Left lung (tissue), 14 donors: ENCODE measurements at places on chromosomes 4 and X. TPM values are rescaled to one million over a fixed set of nuclear protein-coding genes. Genes with fewer than 3 reads are reported as not detected.

- H3K27ac ChIP-seq: no peak overlapping the region
- H3K36me3 ChIP-seq: no peaks in the 10 kb centered on the region
- no peak for DNase-seq
- no peak overlapping the region for H3K4me3 ChIP-seq
- H3K4me1 ChIP-seq: no peaks in the 10 kb centered on the region
- no peaks in the 10 kb centered on the region for H3K27me3 ChIP-seq
Observed at GRCh38 chr4:101693842-101694398, 96.6 kb upstream of the BANK1 start.

DNA sequence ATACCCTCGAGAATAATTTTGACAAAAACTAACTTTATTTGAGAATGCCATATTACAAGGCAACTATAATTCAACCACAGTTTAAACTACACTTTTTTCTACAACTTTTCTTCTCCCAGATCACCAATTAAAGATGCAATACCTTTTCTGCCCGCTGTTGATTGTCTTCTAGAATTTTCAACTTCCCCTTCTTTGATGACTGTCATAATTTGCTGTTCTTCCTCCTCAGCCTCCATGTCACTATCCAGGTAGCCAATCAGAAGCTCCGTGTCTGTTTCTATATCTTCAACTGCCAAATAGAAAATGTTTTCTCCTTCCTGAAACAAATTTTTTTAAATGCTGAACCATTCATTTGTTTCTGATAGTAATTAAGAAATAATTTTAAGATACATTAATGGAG lies 101.5 kb downstream of the PRDM5 start:
- no peaks in the 10 kb centered on the region for H3K4me1 ChIP-seq
- no peak overlapping the region for H3K27ac ChIP-seq
- DNase-seq: no peak
- no peaks in the 10 kb centered on the region for H3K36me3 ChIP-seq
- no peak overlapping the region for H3K4me3 ChIP-seq

GRCh38 chrX:80285131-80285773 lies 135.0 kb upstream of the TENT5D start:
- no peaks in the 10 kb centered on the region for H3K27me3 ChIP-seq
- H3K4me3 ChIP-seq: no peak overlapping the region
- H3K27ac ChIP-seq: no peak overlapping the region
- peak; percentile 1 for DNase-seq
- no peaks in the 10 kb centered on the region for H3K36me3 ChIP-seq

- DNase-seq: peak; percentile 11
- no peaks in the 10 kb centered on the region for H3K4me1 ChIP-seq
- no peak overlapping the region for H3K27ac ChIP-seq
- no peaks in the 10 kb centered on the region for H3K27me3 ChIP-seq
Observed at GRCh38 chrX:28966331-28966730, 379.1 kb downstream of the IL1RAPL1 start.

DNA sequence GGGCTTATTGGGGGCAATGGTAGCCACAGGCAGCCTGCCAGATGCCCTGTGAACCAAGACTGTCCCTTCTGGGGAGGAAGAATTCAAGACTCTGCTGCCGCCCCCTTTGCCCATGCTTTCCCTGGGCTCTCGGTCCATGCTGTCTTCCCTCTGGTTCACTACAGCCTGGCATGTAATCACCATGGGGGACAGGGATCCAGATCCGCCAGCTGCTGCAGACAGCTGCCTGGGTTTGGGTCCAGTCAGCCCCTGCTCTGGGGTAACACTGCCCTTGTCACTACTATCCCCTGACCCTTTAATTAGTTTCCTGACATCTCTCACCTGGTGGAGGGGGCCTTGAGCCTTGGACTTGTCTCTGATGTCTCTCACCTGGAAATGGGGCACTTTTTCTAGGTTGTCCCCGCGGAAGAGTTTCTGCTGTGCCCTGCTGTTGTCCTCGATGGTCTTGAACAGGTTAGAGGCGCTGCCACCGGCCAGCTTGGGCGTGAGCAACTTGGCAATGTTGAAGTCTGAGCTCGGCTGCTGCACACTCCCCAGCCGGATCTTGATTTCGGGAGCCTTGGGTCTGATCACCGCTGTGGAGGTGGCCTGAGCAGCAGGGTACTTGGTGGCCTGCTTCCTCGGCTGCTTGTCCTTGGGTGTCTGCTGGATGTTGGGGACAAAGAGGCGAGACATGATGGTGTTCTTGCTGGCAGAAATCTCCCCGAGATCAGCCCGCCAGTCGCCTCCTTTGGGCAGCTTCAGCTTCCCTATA lies 6.4 kb downstream of the C4orf54 start:
- peak; percentile 52 for DNase-seq
- H3K36me3 ChIP-seq: no peaks in the 10 kb centered on the region

- H3K27ac ChIP-seq: no peak overlapping the region
- no peaks in the 10 kb centered on the region for H3K36me3 ChIP-seq
- H3K27me3 ChIP-seq: no peaks in the 10 kb centered on the region
- H3K4me3 ChIP-seq: no peak overlapping the region
Observed at GRCh38 chrX:1870421-1870820, 255.6 kb downstream of the ASMT start.

GRCh38 chr4:157425897-157426296 lies 205.4 kb downstream of the GRIA2 start:
- no peaks in the 10 kb centered on the region for H3K36me3 ChIP-seq
- no peak overlapping the region for H3K27ac ChIP-seq
- DNase-seq: no peak
- H3K4me3 ChIP-seq: no peak overlapping the region
- no peaks in the 10 kb centered on the region for H3K27me3 ChIP-seq

- no peak overlapping the region for H3K4me3 ChIP-seq
- H3K36me3 ChIP-seq: no peaks in the 10 kb centered on the region
- no peak overlapping the region for H3K27ac ChIP-seq
- H3K4me1 ChIP-seq: no peaks in the 10 kb centered on the region
- no peaks in the 10 kb centered on the region for H3K27me3 ChIP-seq
Observed at GRCh38 chr4:125464146-125464545, 149.4 kb downstream of the FAT4 start.

- H3K4me1 ChIP-seq: no peaks in the 10 kb centered on the region
- no peak for DNase-seq
- no peak overlapping the region for H3K27ac ChIP-seq
- no peaks in the 10 kb centered on the region for H3K36me3 ChIP-seq
Observed at GRCh38 chr4:3784454-3785291, 18.5 kb downstream of the ADRA2C start.

GRCh38 chrX:52270453-52271116 lies 85.9 kb downstream of the MAGED4 start:
- H3K4me1 ChIP-seq: no peaks in the 10 kb centered on the region
- H3K27me3 ChIP-seq: no peaks in the 10 kb centered on the region
- no peak overlapping the region for H3K4me3 ChIP-seq
- H3K27ac ChIP-seq: no peak overlapping the region
- H3K36me3 ChIP-seq: no peaks in the 10 kb centered on the region

- no peaks in the 10 kb centered on the region for H3K27me3 ChIP-seq
- H3K36me3 ChIP-seq: no peaks in the 10 kb centered on the region
- H3K4me3 ChIP-seq: peak overlapping the region; percentile 81
- DNase-seq: no peak
- H3K4me1 ChIP-seq: peaks cover 95% of the 10 kb centered on the region
- H3K27ac ChIP-seq: peak overlapping the region; percentile 96
Observed at GRCh38 chr4:2795300-2795892, 2.5 kb downstream of the SH3BP2 start.

GRCh38 chrX:142149919-142150318 lies 55.2 kb downstream of the MAGEC2 start:
- H3K27ac ChIP-seq: no peak overlapping the region
- no peak for DNase-seq
- H3K4me1 ChIP-seq: no peaks in the 10 kb centered on the region
- no peaks in the 10 kb centered on the region for H3K36me3 ChIP-seq
- H3K27me3 ChIP-seq: no peaks in the 10 kb centered on the region

DNA sequence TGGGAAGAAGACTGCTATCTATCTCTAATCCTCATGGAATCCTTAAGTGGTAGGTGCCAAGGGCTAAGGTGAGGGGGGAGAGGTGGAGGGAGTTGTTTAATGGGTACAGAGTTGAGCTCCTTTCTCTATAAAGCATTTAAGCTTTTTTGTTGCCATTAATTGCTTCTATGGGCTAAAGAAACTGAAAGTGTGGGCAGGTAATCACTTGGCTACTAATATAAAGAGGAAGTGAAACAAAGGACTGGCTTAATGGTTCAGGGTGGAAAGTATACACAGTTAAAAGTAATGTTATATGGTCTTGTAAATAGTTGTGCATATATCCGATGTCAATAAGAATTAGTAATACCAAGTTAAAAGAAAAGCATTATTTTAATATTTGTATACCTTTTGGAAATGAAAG lies 83.9 kb downstream of the POLA1 start:
- H3K4me1 ChIP-seq: no peaks in the 10 kb centered on the region
- H3K36me3 ChIP-seq: no peaks in the 10 kb centered on the region
- H3K27me3 ChIP-seq: no peaks in the 10 kb centered on the region
- H3K27ac ChIP-seq: no peak overlapping the region
- no peak overlapping the region for H3K4me3 ChIP-seq
- no peak for DNase-seq

GRCh38 chr4:182142176-182143085 lies 100.8 kb upstream of the TENM3 start:
- no peak overlapping the region for H3K27ac ChIP-seq
- no peak for DNase-seq
- peaks cover 73% of the 10 kb centered on the region for H3K27me3 ChIP-seq

DNA sequence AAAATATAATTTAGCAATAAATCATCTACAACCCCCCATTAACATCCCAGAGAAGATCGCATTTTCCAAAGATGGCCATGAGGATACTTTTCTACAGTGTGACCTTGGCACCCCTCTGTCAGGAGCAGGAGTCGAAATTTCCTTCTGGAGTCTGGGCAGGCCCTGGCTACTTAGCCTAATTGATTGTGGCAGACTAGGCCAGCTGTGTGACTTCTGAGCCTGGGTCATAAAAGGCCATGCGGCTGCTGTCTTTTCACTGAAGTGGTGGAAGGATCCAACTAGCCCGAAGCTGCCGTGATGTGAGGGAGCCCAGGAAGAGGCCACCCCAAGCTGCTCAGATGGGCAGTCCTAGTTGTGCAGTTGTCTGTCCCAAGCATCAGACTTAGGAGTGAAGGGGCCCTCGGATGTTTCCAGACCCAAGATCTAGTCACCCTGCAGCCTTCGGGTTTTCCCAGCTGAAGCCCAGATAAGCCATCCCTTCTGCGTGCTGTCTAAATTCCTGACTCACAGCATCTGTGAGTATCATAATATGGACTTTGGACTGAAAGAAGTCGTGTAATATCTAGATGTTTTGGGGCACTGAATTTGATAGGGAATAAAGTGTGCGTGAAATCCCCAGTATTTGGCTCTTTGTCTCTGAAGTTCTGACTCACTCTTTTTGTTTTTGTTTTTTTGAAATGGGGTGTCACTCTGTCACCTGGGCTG lies 21.0 kb downstream of the PDK3 start:
- no peak overlapping the region for H3K27ac ChIP-seq
- H3K4me1 ChIP-seq: no peaks in the 10 kb centered on the region
- H3K36me3 ChIP-seq: no peaks in the 10 kb centered on the region
- no peak for DNase-seq

DNA sequence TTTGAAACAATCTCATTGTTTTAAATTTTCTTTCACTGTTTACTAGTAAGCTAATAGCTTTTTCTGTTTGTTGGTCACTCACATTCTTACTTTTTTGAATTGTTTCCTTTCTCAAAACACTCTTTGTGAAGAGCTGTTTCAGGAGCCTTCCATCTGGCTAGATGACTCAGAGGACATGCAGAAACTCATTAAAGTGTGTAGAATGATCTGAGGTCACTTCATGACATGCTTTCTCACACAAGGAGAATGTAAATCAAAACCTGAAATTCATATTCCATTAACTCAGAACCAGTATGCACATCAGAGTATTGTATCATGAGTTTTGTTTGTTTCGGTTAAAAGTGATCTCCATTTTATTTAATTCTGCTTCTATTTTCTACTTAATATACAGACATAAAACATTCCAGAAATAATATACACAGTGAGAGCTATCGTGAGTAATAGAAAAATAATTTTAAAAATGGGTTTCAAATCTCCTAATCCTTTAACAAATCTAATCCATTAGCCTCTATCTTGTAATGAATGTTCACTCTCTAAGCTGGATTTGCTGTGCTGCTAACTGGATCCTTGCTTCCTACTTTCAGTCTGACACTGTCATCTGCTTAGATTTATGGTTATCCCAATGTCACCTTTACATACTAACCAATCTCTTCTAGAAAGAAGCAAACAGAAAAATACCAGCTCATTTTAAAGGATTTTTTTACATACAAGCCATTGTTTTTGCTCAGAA lies 449.6 kb downstream of the FSTL5 start:
- no peaks in the 10 kb centered on the region for H3K4me1 ChIP-seq
- no peaks in the 10 kb centered on the region for H3K36me3 ChIP-seq
- H3K4me3 ChIP-seq: no peak overlapping the region
- H3K27ac ChIP-seq: no peak overlapping the region

- H3K27me3 ChIP-seq: peaks cover 7% of the 10 kb centered on the region
- no peaks in the 10 kb centered on the region for H3K36me3 ChIP-seq
- no peak for DNase-seq
- H3K27ac ChIP-seq: no peak overlapping the region
- H3K4me3 ChIP-seq: no peak overlapping the region
- no peaks in the 10 kb centered on the region for H3K4me1 ChIP-seq
Observed at GRCh38 chrX:794311-794710, 163.7 kb downstream of the SHOX start.

DNA sequence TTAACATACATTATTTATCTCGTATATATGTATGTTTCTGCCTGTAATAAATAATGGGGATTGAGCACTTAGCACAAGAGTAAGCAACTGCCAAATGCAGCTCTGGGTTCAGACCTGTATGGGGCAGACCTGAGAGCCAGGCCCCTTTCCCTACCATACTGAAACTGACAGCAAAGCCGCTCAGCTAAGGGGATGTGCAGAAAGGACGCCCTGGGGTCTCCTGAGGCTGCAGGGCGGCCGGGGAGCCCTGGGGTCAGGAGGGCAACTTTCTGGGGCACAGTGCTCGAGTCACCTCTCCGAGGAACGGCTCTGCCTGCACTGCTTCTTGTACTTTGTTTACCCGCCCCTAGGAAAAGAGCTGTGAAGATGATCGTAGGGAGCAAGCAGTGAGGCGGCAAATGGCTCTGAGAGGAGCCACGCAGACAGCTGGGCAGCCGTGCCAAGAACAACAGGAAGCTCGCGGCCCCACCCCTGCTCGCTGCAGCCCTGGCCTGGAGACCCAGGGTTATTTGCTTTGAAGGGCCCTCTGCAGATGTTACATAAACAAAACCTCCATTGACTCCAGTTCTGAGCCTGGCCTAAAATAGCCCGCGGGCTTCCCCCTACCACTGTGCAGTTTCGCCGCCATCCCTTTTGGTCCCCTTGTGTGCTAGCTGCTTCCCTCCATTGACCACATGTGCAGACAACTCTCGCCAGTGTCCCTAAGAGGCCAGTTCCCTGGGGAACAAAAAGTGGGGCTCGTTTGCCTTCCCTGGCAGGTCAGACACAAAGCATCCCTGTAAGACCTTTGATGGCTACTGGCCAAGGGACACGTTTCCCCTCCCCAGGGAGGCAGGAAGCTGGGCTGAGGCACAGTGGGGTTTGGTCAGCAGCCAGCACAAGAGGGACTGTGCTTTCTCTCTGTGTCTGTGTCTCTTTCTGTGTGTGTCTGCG lies 111.3 kb upstream of the LNX1 start:
- no peaks in the 10 kb centered on the region for H3K36me3 ChIP-seq
- H3K4me3 ChIP-seq: no peak overlapping the region
- H3K27ac ChIP-seq: peak overlapping the region; percentile 69
- peak; percentile 67 for DNase-seq
- no peaks in the 10 kb centered on the region for H3K27me3 ChIP-seq
- peaks cover 35% of the 10 kb centered on the region for H3K4me1 ChIP-seq

Gene CCDC149
- 21.8 TPM for total RNA-seq

Gene TKTL2
- total RNA-seq: not detected

Gene PAGE1
- total RNA-seq: not detected

Gene MAGEA11
- not detected for total RNA-seq

Gene ZNF518B
- total RNA-seq: 17.3 TPM

Gene SHOX
- total RNA-seq: not detected

Gene NHSL2
- total RNA-seq: 15.3 TPM

Gene AMTN
- not detected for total RNA-seq

Gene GPRIN3
- total RNA-seq: 14.1 TPM

Gene POF1B
- total RNA-seq: 0.76 TPM

Gene APLN
- total RNA-seq: 1.0 TPM

Gene HERC3
- 31.9 TPM for total RNA-seq
